Activated CD4-positive, alpha-beta memory T cell treated with anti-CD3 and anti-CD28 coated beads, Interleukin-2, amount 10 ng/mL, durations not matched to agents 7 days and 5 days (primary cell): ENCODE measurements at places on chromosomes 3 and 15.

GRCh38 chr3:46866032-46866595 lies 2.9 kb upstream of the MYL3 start:
- no peak for DNase-seq
- H3K4me3 ChIP-seq = no peak overlapping the region
- H3K27me3 ChIP-seq = peaks cover 3% of the 10 kb centered on the region
- H3K36me3 ChIP-seq = no peaks in the 10 kb centered on the region

DNA sequence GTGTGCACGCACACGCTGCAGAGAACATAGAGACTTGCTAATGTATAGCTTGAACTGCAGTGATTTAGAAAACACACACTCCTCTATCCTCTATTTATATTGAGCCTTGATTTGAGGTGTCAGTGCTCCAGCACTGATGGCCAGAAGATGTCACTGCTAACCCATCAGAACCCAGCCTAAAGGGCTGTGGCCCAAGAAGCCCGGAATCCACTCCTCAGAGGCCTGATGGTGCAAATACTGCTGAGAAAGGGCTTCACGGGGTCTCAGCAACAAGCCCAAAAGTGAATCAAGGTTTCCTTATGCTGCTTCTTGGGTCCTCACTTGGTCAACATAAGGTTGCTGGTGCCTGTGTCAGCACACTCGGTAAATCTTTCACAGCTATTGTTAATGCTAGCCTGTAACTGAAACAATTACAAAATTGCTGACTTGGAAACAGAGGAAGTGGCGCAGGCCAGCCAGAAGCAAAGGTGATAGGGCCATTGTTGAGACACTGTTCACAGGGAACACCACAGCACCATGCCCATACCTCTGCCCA lies 60.3 kb downstream of the HEG1 start:
- peak; percentile 65 for DNase-seq
- no peak overlapping the region for H3K4me3 ChIP-seq

DNA sequence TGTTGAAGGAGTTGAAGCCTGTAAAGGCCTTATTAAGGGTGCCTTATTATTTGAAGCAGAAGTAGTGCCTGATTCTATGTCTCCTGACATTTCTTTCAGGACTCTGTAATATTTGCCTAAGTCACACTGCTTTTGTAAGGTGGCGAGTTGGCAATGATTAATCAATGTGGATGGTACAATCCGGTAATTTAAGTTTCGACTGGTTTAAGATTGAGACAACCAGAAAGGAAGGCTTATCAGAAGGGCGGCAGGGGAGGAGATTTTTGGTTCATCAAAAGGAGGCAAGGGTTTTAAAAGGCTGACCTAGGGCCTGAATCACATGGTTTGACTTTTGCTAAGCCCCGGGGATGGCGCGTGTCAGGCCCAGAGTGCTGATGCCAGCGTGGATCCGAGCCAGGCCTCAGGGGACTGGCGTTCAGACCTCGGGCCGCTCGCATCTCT lies 830 bp upstream of the RNF13 start:
- H3K4me3 ChIP-seq = peak overlapping the region; percentile 97
- DNase-seq = no peak
- H3K27ac ChIP-seq = peak overlapping the region; percentile 99

DNA sequence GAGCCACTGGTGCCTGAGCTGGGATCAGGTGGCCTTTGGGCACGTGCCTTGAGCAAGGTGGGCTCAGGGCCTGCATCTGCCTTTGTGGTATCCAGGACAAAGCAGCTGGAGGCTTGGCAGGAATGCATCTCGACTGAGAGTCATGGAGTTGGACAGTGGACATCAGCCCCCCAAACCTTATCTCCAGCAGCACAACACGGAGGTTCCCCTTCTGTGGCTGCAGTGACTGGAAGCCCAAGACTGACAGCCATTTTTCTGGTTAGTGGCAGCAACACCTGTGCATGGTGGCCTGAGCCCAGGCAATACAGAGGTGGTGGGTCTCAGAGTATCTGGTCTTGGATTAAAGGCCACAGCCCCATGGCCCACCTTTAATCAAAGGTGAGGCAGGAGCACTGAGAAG lies 27.8 kb upstream of the TSEN2 start:
- peaks cover 16% of the 10 kb centered on the region for H3K4me1 ChIP-seq
- H3K4me3 ChIP-seq = no peak overlapping the region
- no peaks in the 10 kb centered on the region for H3K27me3 ChIP-seq

GRCh38 chr3:101464235-101464634 lies 48.8 kb downstream of the SENP7 start:
- no peaks in the 10 kb centered on the region for H3K27me3 ChIP-seq
- no peak overlapping the region for H3K27ac ChIP-seq
- peaks cover 39% of the 10 kb centered on the region for H3K36me3 ChIP-seq
